Caudate nucleus (tissue), 63 donors: ENCODE measurements at places on chromosomes 2 and 18.

GRCh38 chr2:240277807-240278522, 137.5 kb upstream of the OTOS start:
- DNase-seq: no peak

- peak; percentile 23 for DNase-seq
These were observed 2.0 kb upstream of the CHRND start for GRCh38 chr2:232523682-232524597.

- DNase-seq: no peak
These were observed 564 bp downstream of the LPIN2 start for GRCh38 chr18:3012136-3013023.

GRCh38 chr2:202786842-202787241, 84.7 kb downstream of the ICA1L start:
- no peak for DNase-seq

- peak; percentile 11 for DNase-seq
These were observed 80.8 kb downstream of the APOB start for GRCh38 chr2:20962939-20963557.

DNA sequence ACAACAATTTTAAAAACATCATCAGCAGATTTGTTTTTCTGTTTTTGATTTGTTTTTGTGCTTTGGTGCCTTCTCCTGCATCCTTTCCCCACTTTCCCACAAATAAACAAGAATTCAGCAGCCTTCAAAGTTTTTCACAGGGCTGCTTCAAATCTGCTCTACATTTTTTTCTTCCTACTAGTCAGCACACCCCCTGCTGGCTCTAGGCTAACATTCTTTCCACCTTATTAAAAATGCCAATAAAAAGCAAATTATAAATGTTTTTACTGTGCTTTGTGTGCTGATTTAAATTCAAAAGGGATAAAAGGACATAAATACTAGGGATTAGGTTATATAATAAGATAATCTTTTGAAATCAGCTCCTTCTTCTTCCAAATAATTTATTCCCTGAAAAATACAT, 6.2 kb upstream of the CNTNAP5 start:
- no peak for DNase-seq

GRCh38 chr2:232502911-232503808, 15.5 kb upstream of the ECEL1 start:
- no peak for DNase-seq

- DNase-seq: no peak
These were observed 76.4 kb upstream of the TTC39C start for GRCh38 chr18:23938043-23938756.

- no peak for DNase-seq
These were observed 217.6 kb downstream of the NDUFA10 start for GRCh38 chr2:239807568-239807967.

DNA sequence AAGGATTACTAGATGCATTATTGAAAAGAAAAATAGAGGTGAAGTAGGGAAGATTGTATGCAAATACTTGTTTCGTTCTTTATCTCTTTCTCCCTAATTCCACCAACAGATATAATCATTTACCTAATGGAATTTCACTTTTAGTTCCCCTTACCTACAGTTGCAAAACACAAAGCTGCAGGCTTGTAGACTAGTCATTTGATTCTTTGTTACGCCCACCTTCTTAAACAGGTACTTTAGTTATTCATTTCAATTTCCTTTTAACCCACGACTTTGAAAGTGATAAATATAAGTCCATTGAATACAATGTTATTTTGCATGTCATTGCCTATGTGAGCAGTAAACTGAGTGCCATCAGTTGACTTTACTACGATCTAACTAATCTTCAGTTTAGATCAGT, 3.9 kb upstream of the HRH4 start:
- no peak for DNase-seq

DNA sequence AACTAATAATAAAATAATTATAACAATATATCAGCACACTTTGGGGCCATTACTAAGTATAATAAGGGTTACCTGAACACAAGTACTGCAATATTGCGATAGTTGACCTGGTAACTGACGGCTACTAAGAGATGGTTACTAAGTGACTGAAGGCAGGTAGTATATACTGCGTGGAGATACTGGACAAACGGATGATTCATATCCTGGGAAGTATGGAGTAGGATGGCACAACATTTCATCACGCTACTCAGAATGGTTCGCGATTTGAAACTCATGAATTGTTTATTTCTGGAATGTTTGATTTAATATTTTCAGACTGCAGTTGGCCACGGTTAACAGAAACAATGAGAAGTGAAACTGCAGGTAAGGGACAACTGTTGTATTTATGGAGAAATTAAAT, 39.5 kb upstream of the FLACC1 start:
- DNase-seq: no peak

DNA sequence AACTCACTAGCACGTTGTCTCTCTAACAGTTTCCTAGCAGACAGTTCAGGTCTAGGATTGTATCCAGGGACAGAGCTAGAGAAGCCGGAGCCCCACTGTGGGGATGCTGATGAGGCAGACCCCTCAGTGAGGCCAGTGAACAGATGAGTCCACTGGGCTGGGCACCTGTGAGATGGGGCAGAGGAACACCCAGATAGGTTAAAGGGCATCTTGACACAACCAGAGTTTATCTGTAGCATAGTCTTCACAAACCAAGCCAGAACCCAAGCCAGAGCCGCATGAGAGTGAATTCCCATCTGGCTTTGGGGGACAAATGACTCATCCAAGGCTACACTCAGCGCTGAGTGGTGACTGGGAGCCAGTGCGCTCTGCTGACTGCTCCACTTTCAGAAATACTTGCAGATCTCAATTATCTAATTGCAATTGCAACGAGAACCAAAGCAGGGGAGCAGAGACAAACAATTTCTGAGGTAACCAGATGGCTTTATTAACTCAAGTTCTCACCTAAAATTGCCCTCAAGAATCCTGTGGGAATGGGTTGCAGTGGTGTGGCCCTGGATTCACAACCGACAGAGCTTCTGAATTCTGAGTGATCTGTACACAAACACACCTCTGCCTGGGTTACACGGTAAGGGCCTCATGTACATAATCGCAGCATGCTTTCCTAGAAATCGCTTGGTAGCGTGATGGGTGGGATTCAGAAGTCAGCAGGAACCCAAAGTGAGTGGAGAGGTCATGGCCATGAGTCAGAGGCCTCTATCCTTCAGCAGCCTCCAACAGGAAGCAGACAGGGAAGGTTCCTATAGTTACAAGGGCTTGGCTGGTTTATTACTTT, 48.7 kb upstream of the MSH2 start:
- DNase-seq: no peak

GRCh38 chr18:9380621-9381395, 46.2 kb downstream of the TWSG1 start:
- no peak for DNase-seq

DNA sequence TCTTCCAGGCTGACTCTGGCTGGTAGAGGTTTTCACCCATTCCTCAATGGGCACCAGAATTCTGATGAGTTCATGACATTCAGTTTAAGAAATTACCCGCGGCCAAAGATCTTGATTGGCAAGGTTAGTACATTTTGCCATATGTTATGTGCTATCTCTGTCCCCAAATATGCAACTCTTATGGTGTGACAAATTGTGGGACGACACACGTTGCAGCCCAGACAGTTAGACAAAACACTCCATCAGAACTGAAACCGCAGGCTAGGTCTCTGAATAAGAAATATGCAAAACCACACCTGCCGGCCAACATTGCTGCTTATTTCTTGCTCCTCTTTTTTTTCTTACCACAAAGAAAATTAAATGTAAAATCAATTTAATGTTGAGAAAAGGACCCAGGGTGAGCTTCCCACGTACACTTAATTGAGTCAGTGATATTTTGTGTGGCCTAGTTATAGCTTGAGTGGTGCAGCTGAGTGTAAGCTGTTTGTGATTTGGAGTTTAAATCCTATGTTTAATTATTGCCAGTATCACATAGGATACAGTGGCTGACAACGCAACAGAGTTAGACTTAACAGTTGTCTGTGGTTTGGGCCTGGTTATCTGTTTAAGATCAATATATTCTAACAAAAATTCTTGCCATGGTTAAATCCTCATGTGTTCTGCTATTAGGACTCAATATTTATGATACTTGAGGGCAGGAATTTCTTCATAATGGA, 35.7 kb upstream of the LTBP1 start:
- DNase-seq: no peak

- no peak for DNase-seq
These were observed 40.2 kb upstream of the LYPD6B start for GRCh38 chr2:148998165-148998830.

DNA sequence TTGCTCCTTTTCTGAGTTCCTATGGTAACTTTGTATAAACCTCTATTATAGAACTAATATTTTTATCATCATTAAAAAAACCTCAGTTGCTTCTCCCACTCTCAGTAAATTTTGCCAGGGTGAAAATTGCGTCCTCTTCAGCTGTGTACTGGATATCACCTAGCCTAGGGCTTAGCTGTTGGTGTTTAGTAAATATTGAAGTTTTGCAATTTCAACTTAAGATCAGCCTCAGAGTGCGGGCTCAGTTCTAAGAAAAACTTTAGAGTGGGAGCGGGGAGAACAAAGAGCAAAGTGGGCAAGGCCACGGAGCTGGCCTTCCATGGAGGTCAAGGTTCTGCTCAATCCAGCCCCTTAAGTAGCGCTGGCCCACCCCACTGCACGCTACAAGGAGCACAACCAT, 488.3 kb upstream of the SPRED2 start:
- no peak for DNase-seq

GRCh38 chr2:25514043-25514637, 159.2 kb downstream of the DTNB start:
- DNase-seq: no peak

DNA sequence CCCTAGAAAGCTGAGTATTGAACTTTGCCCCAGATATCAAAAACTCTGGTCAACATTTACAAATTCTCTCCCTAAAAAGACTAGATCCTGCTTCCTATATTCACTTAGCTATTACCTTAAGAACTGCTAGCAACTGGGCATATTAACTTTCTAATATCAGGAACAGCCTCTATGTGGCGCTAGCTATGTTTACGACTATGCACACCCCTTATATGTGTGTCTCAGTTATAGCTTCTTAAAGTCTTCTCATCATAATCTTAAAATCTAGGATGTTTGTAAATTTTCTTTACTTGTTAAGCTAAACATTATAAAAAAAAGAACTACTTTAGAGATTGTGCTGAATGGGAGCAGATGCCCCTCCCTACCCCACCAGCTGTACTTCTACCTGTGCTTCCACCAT, 1.7 kb upstream of the STAMBP start:
- no peak for DNase-seq

GRCh38 chr2:160891353-160891740, 268.9 kb upstream of the TANK start:
- DNase-seq: no peak
